ENCODE measurements at places on chromosomes 6 and 20.

DNA sequence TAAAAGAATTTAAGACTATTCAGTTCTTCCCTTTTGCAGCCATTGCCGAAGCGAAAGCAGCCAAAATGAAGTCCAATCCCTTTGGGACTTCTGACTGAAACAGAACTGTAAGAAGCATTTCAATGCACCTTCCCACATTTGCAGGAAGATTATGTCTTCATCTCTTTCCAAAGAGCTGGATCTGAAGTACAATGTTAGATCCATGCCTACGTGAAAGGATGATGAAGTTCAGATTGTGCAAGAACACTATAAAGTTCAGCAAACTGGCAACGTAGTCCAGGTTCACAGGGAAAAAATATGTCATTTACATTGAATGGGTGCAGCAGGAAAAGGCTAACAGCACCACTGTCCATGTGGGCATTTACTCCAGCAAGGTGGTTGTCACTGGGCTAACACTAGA lies 6.0 kb upstream of the FILIP1 start:
- DNase-seq = no peak

DNA sequence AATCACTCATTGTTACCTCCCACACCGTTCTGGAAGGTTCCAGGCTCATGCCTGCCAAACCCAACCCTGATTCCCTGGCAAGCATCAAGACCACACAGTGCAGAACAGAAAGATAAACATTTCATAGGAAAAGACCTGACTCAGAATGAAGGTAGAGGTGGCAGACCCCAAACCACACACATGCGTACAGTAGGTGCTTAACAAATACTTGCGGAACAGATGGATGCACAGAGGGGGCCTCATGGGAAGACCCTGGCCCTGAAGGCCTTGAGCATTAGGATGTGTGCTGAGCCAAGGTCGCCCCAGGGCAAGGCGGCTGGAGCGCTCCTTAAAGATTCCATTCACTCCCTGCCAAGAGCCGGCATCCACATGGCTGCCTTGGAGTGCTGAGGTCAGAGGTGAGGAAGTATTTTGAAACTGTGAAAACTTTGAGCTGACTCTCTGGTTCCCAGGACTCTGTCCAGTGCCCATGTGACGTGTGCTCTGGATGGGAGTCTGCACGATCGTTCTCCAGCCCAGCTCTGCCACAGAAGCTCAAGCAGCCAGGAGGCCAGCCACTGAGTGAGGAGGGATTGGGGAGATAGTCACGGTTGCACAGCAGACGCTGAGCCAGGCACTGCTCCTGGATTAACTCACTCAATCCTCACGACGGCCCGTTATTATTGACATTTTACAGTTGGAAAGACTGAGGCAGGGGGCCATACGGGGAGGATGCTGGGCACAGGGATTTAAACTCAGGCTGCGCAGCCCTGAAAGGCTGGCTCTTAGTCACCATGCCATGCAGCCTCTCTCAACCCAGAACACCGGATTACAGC lies 65.5 kb upstream of the AFDN start:
- no peak for DNase-seq

DNA sequence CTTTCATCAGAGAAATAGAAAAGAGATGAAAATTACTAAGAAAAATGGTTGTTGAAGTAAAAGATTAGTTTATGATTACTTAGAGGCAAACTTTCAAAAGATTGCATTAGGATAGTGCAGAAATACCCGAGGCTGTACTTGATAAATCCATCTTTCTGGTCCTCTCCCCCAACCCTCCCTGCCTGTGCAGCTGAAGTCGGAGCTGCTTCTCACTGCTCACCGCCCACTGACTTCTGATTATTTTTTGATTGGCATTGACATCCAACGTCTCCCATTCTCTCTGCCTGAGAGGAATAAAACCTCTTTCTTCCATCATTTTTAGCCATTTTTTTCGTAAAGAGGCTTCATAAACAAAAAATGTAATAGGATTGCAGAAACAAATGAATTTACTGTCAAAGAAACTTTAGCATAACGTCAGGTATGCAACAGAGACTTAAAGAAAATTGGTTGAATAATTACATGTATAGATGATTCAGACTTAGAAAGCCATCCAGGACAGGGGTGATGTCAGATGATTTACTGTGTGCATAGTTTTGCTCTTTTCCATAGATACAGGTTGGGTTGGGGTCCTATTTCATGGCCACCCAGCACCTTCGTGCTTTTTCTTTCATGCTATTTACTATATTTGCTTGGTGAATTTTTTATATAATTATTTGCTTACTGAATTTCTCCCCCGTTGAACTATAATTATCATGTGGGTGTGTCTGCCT lies 53.6 kb upstream of the EDN3 start:
- DNase-seq = no peak

- DNase-seq = no peak
Observed at GRCh38 chr6:63599243-63599642, 27.0 kb downstream of the LOC128125822 start.

- DNase-seq = no peak
Observed at GRCh38 chr6:158290659-158291058, 21.6 kb upstream of the TULP4 start.

DNA sequence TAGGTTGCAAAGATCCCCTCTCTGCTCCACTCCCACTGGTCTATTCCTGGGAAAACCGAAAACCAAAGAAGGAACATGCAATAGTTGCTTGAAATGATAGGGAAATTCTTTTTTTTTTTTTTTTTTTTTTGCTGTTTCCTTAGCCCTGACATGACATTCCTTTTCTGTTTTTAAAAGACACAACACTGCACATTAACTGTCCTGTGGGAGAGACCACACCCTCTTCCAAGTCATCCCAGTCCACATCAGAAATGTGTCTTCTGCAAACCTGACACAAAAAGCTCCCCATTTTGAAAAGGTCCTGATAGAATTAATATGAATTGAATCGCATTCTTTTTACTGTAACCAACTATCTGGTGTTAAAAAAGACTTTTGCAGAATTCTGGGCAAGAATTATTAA lies 43.4 kb upstream of the RIPOR2 start:
- no peak for DNase-seq

DNA sequence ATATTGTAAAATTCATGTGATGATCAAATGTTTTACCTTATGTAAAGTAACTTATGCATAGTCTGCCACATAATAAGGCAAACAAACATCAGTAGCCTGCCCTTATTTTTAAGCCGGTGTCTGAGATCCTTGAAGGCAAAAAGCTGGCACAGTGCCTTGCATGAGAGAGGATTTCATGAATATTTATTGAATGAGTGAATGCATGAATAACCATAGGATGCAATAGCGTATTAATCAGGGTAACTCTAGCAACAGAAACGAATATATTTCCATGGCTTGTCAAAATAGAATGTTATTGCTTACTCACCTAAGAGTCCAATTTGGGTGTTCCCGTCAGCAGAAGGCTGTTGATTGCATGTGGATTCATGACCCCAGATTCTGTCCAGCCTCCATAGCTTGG lies 34.9 kb downstream of the BTBD3 start:
- no peak for DNase-seq

DNA sequence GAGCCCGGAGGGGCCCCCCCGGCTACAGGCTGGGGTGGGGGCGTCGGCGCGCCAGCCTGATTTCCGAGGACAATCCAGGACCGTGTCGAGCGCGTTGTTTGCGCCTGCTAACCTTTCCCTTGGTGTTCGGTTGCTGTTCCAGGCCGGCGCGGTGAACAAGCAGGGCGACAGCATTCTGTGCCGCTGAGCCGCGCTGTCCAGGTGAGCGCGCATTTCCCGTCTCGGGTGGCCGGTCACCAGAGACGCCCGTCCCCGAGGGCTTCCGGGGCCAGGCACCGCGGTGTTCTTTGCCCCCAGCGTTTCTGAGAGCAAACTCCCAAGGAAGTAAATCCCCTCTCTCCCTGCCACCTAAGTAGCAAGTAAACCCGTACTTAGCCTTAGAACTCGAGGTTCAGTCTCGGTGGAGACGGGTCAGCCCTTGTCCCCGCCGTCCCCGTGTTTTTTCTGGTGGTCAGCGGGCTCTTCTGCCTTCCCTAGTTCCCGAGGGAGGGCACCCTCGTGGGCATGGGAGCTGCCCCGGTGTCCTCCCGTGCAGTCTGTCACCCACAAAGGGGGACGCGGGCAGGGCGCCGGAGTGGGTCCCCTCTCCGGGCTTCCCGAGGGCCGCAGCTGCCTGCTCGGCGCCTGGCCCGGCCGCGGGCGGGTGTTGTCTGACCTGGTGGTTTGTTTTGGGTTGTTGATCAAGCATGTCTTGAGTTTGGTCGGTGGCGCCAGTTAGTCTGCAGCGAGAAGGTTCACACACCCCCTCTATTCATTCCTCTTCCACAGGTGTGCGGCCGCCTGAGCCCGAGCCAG lies 1.5 kb downstream of the ID4 start:
- no peak for DNase-seq

DNA sequence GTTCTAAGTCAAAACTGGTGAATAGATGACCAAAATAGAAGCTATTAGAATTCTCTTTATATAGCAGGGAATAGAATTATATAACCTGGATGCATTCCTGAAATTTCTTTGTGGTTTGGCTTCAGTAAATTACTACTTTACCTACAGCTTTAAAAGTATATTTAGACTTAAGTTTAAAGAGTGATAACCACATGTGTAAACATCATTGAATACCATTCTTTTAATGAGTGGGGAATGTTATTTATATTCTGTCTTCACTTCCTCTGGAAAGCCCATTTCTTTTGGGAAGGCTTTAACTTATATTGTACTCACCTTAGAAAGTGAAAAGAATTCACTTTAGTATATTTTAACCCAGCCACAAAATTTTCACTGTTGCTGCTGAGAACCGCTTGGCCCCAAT lies 39.1 kb downstream of the PLEKHG1 start:
- DNase-seq = no peak

GRCh38 chr6:8825726-8826125 lies 390.4 kb upstream of the SLC35B3 start:
- no peak for DNase-seq

GRCh38 chr6:168721571-168721970 lies 280.6 kb downstream of the SMOC2 start:
- no peak for DNase-seq

GRCh38 chr20:59361411-59361810 lies 61.0 kb downstream of the EDN3 start:
- DNase-seq = no peak

DNA sequence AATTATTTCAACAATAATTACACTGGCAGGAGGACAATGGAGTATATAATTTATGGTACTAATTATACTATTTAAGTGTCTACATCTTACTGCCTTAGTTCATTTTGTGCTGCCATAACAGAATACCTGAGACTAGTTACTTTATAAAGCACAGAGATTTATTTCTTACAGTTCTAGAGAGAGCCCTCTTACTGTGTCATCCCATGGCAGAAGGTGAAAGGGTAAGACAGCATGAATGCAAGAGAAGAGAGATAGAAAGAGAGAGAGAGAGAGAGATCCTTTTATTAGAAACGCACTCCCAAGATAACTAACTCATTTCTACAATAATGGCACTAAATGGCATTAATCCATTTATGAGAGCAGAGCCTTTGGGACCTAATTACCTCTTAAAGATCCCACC lies 314.7 kb downstream of the EPM2A start:
- no peak for DNase-seq

DNA sequence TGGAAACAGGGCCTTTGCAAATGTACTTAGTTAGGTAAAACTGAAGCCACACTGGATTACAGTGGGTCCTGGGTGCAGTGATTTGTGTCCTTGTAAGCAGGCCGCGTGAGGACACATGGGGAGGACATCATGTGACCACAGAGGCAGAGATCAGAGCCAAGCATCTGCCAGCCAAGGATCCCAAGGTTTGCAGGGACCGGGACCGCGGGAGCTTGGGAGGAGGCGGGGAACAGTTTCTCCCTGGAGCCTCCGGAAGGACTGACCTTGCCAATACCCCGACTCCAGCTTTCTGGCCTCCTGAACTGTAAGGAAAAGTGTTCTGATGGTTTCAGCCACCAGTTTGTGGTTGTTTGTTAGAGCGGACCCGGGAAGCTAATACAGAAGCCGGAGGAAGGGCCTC lies 500.9 kb downstream of the PREX1 start:
- DNase-seq = no peak

DNA sequence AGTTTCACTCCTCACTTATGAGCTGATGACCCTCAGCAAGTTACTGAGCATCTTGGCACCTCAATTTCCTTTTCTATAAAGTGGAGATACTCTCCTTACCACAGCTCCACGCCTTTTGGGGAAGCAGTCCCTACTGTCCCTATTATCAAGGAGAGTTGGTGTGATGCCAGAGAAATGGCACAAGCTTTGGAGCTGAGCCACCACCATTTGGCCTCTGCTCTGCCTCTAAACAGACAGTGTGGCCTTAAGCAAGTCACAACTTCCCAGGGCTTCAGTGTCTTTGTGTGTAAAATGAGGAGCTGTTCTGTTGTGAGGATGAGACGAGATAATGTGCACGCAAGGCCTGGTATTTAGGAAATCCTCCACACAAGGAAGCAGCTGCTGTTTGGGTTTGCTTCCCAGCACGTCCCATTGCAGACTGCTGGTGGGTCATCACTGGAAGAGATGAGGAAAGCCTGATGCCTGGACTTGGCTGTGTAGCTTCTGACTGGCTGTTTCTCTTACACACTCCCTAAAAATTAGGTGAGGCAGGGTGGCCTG lies 18.5 kb downstream of the NSFL1C start:
- no peak for DNase-seq

DNA sequence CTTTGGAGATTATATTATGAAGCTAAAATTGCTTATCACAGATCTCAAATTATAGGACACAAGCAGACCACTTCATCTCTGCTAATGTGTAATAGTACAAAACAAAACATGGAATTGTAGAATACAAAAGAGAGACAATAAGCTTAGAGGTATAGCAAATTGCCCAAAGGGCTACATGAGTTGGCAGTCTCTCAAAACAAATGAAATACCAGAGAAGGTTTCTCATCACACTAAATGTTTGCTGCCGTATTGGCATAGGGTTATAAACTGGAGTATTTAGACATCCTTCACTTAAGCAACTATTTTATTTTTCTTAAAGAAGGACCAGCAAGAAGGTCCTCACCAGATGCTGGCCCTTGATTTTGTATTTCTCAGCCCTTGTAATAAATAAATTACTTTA lies 5.9 kb upstream of the EYA4 start:
- DNase-seq = no peak

GRCh38 chr20:12179692-12180091 lies 262.0 kb downstream of the BTBD3 start:
- DNase-seq = no peak

DNA sequence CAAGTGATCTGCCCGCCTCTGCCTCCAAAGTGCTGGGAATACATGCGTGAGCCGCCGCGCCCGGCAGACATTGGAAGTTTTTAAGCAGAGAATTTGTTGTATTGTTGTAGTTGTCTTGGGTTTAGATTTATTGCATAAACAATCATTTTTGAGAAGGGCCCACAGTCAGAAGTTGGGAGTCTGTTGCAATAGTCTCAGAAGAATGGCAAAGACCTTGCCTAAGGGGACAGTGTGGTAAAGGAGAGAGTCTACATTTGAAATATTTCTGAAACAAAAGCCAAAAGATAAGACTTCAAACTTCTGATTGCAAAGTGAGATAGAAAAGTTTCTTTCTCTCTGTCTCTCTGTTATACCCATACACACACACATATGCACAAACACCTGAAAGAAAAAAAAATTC lies 22.5 kb downstream of the HFE start:
- DNase-seq = no peak
